Central memory CD4-positive, alpha-beta T cell (primary cell): ENCODE measurements at places on chromosomes 2 and 18.

- no peak for DNase-seq
These were observed 271.8 kb upstream of the HS6ST1 start for GRCh38 chr2:128590309-128591021.

GRCh38 chr2:28354920-28355520 is 37.6 kb upstream of the FOSL2 start:
- DNase-seq, result no peak

DNA sequence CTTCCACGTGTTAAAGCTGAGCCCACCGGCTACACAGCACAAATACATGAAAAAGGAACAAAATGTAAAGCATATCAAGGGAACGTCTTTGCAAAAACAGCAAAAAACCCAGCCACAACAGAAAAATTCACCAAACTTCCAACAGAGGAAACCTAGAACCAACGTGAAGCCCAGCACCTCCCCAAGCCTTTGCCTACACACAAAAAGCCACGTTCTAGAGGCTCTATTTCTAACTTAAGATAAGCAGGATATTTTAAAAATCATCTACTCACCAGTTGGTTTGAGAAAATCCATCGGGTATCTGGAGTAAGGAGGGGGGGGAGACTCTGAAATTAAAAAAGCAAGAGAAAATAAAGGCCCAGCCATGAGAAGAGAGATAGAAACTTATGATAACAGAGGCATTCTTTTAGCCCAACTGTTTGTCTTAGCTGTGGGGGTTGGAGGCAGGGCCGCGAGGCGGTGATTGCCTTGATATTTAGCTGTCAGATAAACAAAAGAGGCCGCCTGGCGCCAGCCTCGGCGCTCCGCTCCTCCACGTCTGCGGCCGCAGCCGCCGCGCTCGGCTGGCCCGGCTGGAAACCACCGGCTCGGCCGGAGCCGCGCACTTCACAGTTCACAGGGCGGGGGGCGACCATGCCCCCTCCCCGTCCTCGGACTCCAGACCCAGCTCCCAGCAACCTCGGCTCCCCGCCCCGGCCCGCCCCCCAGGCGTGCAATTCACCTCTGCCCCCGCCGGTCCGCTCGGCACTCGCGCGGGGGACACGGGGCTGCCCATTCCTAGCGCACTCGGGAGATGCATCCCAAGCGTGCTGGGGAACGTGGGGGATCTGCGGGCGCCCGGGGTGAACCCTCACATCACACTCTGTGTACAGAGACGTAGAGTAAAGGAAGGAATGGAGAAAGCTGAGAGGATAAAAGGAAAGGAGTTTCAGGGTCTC is 2.4 kb downstream of the SMAD7 start:
- DNase-seq, result peak; percentile 45

DNA sequence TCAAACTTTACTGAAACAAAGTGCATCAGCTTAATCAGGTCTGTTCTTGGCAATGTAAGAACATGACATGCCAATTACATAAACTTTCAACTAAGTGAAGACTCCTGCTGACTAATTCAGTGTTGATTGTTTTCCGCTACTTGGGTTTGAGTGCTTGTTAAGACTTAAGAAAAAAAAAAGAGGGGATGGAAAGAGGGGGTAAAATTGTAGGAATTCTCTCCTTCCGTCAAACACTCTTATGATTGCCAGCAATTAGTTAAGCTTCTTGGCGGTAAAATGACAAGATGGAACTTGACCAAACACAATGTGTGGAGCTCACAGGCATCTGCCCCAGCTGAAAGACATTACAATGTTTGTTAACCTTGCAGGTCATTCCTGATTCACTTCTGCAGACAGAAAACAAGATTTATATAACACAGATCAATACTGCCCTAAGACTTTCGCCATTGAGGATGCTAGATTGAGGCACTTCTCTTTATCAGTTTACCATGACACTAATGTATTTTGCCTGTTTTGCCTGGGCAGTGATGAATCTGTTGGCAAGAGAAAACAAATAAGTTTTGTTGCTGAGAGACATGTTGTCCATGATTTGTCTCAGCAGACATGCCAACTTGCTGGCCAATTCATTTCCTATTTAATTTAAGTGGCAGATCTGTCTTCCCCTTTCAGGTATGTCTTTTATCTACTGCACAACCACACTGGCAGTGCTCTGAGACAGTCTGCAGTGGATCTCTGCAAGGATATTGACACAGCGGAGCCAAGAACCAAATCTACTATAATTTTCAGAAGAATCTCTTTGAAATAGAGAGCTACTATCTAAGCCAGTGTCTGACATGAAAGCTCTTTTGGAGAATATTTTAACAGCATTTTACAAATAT is 410.0 kb upstream of the KCNH7 start:
- no peak for DNase-seq

DNA sequence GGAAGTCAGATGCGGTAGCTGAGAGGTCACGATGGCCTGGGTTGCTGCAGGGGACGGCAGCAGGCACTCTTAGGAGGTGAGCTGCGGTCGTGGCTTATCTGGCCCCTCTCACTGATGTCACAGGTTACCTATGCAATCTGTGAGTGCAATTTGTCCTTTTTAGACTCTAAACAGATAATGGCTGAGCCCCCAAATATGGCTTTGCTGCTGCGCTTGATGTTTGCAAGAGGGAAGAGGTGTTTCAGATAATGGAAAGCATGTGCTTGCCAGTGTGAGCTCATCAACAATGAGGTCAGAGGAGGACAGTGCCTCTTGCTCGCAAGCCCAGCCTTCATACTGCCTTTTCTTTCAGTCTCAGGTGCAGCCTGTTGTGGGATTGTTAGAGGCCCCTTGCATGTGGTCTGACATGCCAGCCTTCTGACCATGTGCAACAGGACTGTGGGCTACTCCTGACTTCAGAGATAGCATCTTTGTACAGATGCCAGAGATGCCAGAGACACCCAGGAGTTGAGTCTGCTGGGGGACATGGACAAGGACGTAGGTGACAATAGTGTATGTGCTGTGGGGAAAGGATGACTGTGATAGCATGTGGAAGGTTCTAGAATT is 151.3 kb downstream of the TANC1 start:
- DNase-seq, result no peak

DNA sequence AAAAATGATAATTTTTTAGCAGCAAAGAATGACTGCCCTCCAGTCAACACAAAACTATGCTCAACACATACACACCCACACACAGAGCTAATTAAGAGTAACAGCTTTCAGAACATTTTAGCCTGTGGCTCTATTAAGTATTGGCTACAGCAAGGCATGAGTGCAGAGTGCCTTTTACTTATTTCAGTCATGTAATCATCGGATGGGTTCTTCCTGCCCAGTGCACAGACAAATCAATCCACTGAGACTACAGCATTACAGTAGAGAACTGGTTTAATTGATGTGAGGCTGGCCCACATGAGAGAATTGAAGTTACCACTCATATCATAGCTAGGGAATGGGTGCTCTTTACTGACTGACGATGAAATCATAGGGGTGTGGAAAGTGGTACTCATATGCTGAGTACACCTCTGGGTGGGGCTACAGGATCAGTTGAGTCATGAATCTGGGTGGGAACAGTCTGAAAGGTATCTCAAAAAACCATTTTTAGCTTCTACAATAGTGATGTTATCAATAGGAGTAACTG is 241.0 kb downstream of the FSIP2 start:
- DNase-seq, result no peak

DNA sequence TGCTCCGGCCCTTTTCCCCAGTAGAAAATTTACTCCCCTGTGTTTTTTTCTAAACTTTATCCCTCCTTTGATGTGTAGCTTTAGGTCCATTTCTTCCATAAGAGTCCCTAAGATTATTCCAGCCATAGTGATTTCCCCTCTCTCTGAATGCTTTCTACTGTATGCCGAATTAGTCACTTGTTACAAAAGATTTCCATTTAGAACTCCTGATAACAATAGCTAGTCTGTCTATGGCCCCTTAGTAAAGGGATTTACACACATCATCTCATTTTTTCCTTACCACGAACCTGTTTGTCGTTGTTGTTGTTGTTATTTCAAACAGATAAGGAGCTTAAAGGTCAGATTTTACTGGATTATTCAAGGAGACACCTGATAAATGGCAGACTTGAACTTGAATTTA is 256.1 kb downstream of the PAX3 start:
- DNase-seq, result no peak

GRCh38 chr2:195515551-195515950 is 141.5 kb upstream of the SLC39A10 start:
- no peak for DNase-seq

GRCh38 chr2:98070081-98070480 is 16.9 kb upstream of the VWA3B start:
- no peak for DNase-seq

GRCh38 chr18:41004324-41004723 is 950.7 kb upstream of the PIK3C3 start:
- DNase-seq, result no peak

GRCh38 chr2:242011991-242012764 is 142.6 kb downstream of the RTP5 start:
- DNase-seq, result no peak

GRCh38 chr18:23302511-23302850 is 150.6 kb upstream of the RIOK3 start:
- DNase-seq, result no peak

GRCh38 chr2:182366628-182367027 is 60.2 kb downstream of the PDE1A start:
- DNase-seq, result no peak

DNA sequence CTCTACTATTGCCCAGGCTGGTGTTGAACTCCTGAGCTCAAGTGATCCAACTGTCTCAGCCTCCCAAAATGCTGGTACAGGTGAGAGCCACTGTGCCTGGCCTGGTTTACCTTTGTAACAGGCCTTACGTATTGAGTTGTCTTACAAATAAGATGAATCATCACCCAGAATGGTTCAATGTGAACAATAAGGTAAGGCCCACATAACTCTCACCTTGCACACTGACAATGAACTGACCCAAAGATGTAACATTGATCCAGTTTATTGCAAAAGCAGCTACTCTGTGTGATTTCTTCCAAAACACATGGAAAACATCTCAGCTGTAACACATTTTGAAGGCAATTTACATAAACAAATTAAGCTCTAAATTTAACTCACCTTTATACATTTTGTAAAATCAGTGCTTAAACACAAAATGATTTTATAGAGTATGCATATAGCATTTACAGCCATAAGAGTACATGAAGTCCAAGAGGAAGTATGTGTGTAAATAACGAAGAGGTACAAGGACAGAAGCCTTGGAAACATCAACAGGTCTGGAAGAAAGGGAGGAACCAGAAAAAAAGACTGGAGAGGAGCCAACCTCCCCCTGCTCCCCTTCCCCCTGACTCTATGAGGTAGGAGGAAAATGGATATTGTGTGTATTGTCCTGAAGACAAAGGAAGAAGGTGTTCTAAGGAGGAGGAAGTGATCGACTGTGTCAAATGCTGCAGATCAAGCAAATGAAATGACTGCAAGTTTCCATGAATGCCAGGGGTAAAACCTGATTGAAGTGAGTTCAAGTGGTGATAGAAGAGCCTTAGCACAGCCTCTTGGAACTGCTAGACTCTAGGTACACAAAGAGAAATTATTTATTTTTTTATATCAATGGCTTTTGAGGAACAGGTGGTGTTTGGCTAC is 5.6 kb upstream of the WDFY1 start:
- no peak for DNase-seq

DNA sequence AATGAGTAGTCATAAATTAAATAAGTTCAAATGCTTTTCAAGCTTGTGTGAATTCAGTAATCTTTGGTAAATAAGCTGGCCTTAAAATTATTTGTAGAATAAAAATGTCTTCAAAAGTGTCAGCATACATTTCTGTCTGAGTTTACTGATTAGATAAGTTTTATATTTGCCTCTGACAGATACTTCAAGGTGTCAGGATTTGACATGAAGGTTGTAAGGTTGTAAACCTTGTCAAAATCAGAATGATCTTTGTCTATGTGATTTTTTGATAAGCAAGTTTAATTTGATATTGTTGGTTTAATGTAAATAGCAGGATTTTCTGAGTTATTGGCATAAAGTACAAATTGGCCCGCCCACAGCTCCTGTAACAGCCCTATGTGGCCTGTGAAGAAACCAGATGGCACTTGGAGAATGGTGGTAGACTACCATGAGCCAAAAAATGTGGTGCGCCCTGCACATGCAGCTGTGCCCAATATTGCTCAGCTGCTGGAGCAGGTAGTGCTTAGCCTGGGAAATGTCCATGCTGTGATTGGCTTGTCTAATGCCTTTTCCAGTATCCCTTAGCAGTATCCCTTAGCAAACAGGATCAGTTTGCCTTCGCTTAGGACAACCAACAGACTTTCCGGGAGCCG is 188.0 kb upstream of the SPHKAP start:
- DNase-seq, result no peak

GRCh38 chr2:211982162-211982561 is 556.4 kb downstream of the ERBB4 start:
- DNase-seq, result no peak

- no peak for DNase-seq
These were observed 433 bp downstream of the SH3RF3 start for GRCh38 chr2:109129356-109129920.

- peak; percentile 28 for DNase-seq
These were observed 5.9 kb upstream of the MRPL19 start for GRCh38 chr2:75640621-75641121.

- peak; percentile 55 for DNase-seq
These were observed 54.5 kb downstream of the SIGLEC15 start for GRCh38 chr18:45879681-45880655.

- no peak for DNase-seq
These were observed 266.6 kb downstream of the TFCP2L1 start for GRCh38 chr2:121018136-121019061.

- peak; percentile 54 for DNase-seq
These were observed 56.9 kb downstream of the DYSF start for GRCh38 chr2:71510196-71510807.

DNA sequence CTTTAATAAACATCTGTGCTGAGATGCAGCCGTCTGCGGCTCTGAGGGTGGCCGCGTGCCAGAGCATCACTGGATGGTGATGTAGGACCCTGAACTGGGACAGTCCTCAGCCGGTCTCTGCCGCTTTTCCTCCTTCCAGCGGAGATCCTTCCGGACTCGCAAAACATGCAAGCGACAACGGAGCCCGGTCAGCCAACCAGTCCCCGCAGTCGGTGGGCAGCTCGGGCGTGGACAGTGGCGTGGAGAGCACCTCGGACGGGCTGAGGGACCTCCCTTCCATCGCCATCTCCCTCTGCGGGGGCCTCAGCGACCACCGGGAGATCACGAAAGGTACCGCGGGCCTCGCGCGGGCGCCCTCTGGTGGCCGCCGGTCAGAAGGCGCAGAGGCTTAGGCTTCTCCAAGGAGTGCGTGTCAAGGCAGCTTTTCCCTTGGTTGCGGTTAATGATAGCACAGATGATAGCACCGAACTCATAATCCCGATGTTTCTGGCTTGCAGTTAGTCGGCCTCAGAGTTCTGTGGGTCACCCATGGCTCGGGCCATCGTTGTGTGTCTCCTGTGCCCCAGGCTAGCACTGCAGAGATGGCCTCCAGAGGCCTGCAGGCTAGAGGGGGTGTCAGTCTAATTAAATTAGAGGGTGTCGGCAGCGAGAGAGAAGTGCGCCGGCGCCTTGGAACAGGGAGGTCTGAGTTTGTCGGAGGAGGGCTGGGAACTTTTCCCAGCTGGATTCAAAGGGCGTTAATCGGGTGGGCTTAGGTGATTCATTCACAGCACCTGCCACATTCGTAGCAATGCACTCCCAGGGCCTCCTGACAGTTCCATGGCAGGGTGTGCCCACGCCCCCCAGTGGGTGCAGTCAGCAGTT is 38.5 kb downstream of the LPIN1 start:
- DNase-seq, result peak; percentile 23

GRCh38 chr2:177712462-177712861 is 319.9 kb downstream of the AGPS start:
- DNase-seq, result no peak
